Chondrocyte (in vitro differentiated cells): ENCODE measurements at places on chromosomes 2 and 18.

DNA sequence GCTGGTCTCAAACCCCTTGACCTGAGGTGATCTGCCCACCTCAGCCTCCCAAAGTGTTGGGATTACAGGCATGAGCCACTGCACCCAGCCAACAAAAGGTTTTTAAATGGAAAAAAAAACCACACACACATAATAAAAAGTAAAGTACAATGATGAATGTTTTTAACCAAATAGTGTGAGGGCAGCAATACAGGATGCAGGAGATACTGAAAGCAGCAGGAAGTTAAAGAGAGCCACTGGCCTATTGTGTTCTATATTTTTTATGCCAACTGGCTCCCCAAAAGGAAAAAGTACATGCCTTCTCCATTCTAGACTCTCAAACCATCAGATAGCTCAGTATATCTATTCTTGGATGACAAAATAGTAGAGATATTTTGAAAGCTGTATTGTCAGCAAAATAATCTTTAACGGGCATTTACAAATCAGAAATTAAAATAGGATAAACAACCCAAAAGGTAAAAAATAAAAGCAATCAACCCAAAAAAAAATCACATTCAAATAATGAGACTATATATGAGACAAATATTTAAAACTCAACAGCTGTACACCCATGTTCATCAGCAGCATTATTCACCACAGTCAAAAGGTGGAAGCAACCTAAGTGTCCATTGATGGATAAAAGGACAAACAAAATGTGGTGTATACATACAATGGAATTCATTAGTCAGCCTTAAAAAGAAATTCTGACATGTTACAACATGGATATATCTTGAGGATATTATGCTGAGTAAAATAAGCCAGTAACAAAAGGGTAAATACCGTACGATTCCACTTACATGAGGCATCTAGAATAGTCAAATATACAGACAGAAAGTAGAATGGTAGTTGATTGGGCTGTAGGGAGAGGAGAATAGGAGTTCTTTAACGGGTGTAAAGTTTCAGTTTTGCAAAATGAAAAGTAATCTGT is 26.2 kb downstream of the GPATCH11 start:
- peaks cover 29% of the 10 kb centered on the region for H3K36me3 ChIP-seq
- no peaks in the 10 kb centered on the region for H3K27me3 ChIP-seq
- no peak overlapping the region for H3K27ac ChIP-seq
- no peak for DNase-seq
- H3K4me1 ChIP-seq: no peaks in the 10 kb centered on the region

DNA sequence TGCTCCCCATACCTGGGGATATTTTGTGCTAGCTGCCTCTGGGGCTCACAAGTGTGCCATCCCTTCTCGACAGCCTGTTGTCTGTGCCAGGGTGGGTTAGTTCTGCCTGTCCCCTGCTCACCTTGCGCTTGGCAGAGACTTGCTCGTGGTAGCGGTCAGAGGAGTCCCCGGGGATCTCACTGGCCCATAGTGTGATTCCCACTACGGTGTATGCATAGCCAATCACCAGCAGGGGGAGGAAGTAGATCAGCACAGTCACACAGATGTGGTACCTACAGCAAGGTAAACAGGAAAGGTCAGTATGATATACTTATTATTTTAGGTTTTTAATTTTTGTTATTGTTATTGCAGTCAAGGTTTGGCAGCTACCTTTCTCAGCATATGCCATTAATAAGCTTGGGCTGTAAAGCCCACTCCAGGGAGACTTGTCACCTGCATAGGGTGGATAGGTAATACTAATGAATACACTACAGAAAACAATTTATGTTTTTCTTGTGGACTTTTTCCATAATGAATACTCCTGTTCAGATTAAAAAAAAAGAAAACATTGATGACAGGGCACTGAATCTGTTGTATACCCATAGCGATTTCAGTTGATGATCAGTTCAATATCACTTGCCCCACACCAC is 95.2 kb downstream of the POLE4 start:
- no peak overlapping the region for H3K27ac ChIP-seq
- no peak overlapping the region for H3K4me3 ChIP-seq
- H3K27me3 ChIP-seq: no peaks in the 10 kb centered on the region
- H3K4me1 ChIP-seq: peaks cover under 1% of the 10 kb centered on the region
- DNase-seq: no peak

GRCh38 chr2:24972315-24972961 is 683 bp upstream of the DNAJC27 start:
- H3K4me1 ChIP-seq: peaks cover 14% of the 10 kb centered on the region

GRCh38 chr2:225995796-225996461 is 596.4 kb downstream of the NYAP2 start:
- H3K27ac ChIP-seq: peak overlapping the region; percentile 57
- no peak overlapping the region for H3K4me3 ChIP-seq
- H3K27me3 ChIP-seq: no peaks in the 10 kb centered on the region

DNA sequence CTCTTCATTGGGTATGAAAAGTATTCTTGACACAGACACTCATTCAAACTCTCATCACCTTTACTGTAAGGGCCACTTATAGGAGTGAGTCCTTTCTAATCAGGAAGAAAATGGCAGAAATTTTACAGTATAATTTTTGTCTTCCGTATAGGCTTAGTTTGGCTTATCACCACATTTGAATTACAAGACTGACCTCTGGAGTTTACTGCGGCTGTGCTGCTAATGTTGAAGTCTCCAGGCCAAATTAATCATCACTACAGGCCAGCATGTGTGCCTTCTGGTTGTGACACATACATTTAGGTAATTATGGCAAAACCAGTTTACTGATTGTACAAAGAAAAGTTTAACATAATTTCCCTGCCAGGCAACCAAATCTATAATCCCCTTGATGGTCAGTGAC is 753.6 kb upstream of the GCFC2 start:
- no peak overlapping the region for H3K4me3 ChIP-seq
- H3K27me3 ChIP-seq: peaks cover 4% of the 10 kb centered on the region
- no peak for DNase-seq
- H3K36me3 ChIP-seq: no peaks in the 10 kb centered on the region

GRCh38 chr2:192265751-192266150 is 71.0 kb upstream of the TMEFF2 start:
- peak overlapping the region; percentile 57 for H3K27ac ChIP-seq
- DNase-seq: no peak
- no peaks in the 10 kb centered on the region for H3K27me3 ChIP-seq
- H3K4me3 ChIP-seq: no peak overlapping the region
- no peaks in the 10 kb centered on the region for H3K36me3 ChIP-seq
- H3K4me1 ChIP-seq: peaks cover 24% of the 10 kb centered on the region

DNA sequence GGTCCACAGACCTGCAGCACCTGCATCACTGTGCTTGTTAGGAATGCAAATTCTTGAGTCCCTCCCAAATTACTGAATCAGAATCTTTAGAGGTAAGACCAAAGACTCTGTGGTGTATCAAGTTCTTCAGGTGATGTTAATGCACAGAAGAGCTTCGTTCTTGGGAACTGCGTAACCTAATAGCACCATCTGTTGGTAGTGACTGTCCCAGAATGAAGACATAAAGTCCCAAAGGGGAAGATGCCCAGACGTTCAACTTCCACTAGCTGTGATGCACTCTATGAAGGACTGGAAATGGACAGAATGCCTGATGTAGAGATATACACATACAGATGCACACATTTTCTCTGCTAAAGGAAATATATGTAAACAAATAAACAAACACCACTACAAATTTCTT is 576.0 kb downstream of the LRP1B start:
- H3K4me1 ChIP-seq: peaks cover 6% of the 10 kb centered on the region
- H3K27me3 ChIP-seq: peaks cover 4% of the 10 kb centered on the region
- H3K4me3 ChIP-seq: no peak overlapping the region
- no peak overlapping the region for H3K27ac ChIP-seq
- H3K36me3 ChIP-seq: no peaks in the 10 kb centered on the region

GRCh38 chr18:65983750-65984149 is 232.9 kb downstream of the CDH7 start:
- H3K27ac ChIP-seq: no peak overlapping the region
- H3K4me1 ChIP-seq: no peaks in the 10 kb centered on the region
- peaks cover 2% of the 10 kb centered on the region for H3K27me3 ChIP-seq
- H3K4me3 ChIP-seq: no peak overlapping the region
- DNase-seq: no peak

DNA sequence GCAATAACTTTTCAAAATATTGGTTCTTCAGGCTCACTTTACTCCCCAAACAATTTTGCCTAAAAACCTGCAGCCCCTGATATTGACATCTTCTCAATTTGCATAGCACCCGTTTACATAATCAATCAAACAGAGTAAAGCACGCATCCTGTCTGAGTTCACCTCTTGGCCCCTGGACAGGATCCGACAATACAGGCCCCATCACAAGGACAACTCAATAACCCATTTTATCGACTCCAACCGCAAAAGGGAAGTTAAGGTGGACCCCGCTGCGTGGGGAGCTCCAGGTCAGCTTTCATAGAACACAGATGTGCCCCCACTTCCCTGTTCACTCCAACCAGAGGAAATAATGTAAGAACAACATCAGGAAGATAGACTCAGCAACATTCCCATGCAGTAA is 44.7 kb downstream of the TTC32 start:
- DNase-seq: no peak
- H3K27me3 ChIP-seq: no peaks in the 10 kb centered on the region
- H3K36me3 ChIP-seq: peaks cover 1% of the 10 kb centered on the region
- H3K4me1 ChIP-seq: peaks cover 36% of the 10 kb centered on the region
- no peak overlapping the region for H3K4me3 ChIP-seq

DNA sequence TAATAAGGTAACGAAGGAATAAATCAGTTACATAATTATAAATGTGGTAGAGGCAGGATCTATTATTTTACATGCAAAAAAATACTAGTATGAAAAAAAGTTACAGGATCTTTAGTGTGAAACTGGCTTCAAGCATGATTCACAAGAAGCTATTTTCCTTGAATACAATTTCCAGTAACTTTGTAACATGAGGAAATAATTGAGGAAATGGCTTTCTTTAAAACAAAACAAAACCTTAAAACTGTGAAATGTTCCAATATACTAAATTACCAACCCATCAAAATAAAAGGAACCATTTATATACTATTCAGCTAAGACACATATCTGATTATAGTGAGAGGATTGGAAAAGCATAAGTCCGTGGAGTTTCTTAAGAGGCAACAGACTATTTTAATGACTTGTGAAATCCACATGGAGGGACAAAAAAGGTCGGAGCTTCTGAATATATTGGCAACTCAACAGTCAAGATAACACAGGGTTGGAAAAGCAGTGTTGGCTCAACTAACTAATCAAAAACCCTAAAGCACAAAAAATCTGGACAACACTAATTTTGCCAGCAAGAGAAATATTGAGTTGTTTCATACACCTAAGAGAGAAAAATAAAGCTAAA is 10.6 kb downstream of the IRS1 start:
- no peaks in the 10 kb centered on the region for H3K27me3 ChIP-seq
- peak overlapping the region; percentile 82 for H3K27ac ChIP-seq
- H3K36me3 ChIP-seq: peaks cover 2% of the 10 kb centered on the region
- DNase-seq: no peak
- no peak overlapping the region for H3K4me3 ChIP-seq

GRCh38 chr2:207953354-207953753 is 72.0 kb downstream of the PLEKHM3 start:
- H3K4me1 ChIP-seq: peaks cover 13% of the 10 kb centered on the region
- DNase-seq: no peak
- H3K27me3 ChIP-seq: no peaks in the 10 kb centered on the region
- H3K27ac ChIP-seq: no peak overlapping the region

- DNase-seq: no peak
- H3K27ac ChIP-seq: no peak overlapping the region
- H3K36me3 ChIP-seq: no peaks in the 10 kb centered on the region
- no peaks in the 10 kb centered on the region for H3K27me3 ChIP-seq
- H3K4me3 ChIP-seq: no peak overlapping the region
- H3K4me1 ChIP-seq: peaks cover 21% of the 10 kb centered on the region
Observed at GRCh38 chr2:235701206-235701981, 207.6 kb downstream of the AGAP1 start.

- no peaks in the 10 kb centered on the region for H3K4me1 ChIP-seq
- DNase-seq: no peak
- no peaks in the 10 kb centered on the region for H3K36me3 ChIP-seq
Observed at GRCh38 chr18:4854671-4855070, 342.4 kb downstream of the AKAIN1 start.

- no peak overlapping the region for H3K27ac ChIP-seq
- no peaks in the 10 kb centered on the region for H3K4me1 ChIP-seq
- H3K27me3 ChIP-seq: no peaks in the 10 kb centered on the region
- H3K36me3 ChIP-seq: no peaks in the 10 kb centered on the region
- DNase-seq: no peak
- no peak overlapping the region for H3K4me3 ChIP-seq
Observed at GRCh38 chr2:48270209-48270608, 259.7 kb upstream of the STON1 start.

GRCh38 chr2:12456293-12457106 is 260.2 kb upstream of the TRIB2 start:
- peak overlapping the region; percentile 22 for H3K4me3 ChIP-seq
- H3K36me3 ChIP-seq: no peaks in the 10 kb centered on the region
- peak overlapping the region; percentile 89 for H3K27ac ChIP-seq
- H3K4me1 ChIP-seq: peaks cover 39% of the 10 kb centered on the region
- no peak for DNase-seq

DNA sequence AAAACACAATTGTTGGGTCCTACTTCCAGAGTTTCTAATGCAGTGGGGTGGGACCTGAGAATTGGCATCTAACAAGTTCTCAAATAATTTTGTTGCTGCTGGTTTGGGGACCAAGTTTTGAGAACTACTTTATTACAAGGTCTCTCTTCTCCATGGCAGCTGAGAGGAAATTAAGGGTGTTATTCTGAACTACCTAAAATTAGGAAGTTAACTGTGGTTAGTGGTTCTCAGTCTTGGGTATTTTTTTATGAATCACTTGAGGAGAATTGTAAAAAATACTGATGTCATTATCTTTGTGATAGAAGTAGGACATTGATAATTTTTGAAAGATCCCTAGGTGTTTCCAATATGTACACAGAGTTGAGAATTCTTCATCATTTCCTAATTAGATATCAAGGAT is 210.2 kb downstream of the MC4R start:
- no peaks in the 10 kb centered on the region for H3K36me3 ChIP-seq
- H3K27me3 ChIP-seq: no peaks in the 10 kb centered on the region
- no peak overlapping the region for H3K27ac ChIP-seq
- H3K4me3 ChIP-seq: no peak overlapping the region
- no peak for DNase-seq

DNA sequence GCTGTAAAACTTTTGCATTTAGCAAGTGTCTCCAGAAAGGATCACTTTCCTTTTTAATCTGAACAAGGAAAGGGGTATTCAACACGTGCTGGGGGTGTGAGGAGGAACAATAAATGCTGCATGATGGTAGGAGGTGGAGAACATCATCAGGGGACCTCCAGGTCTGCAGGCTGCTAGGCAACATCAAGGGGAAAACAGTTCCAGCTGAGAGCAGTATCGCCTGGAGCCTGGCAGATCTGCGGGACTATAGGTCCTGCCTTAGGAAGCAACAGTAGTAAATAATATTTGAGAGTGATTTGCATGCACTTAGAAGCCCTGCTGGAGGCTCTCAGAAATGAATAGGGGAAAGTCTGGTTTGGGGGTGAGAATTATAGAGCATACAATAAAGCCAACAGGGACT is 175.6 kb downstream of the SUCLG1 start:
- H3K27me3 ChIP-seq: peaks cover 4% of the 10 kb centered on the region
- DNase-seq: no peak
- H3K4me3 ChIP-seq: no peak overlapping the region
- no peak overlapping the region for H3K27ac ChIP-seq

- H3K27me3 ChIP-seq: no peaks in the 10 kb centered on the region
- H3K4me3 ChIP-seq: no peak overlapping the region
Observed at GRCh38 chr2:169462896-169463695, 16.2 kb upstream of the BBS5 start.
